ENCODE measurements at places on chromosomes 6 and 20.

DNA sequence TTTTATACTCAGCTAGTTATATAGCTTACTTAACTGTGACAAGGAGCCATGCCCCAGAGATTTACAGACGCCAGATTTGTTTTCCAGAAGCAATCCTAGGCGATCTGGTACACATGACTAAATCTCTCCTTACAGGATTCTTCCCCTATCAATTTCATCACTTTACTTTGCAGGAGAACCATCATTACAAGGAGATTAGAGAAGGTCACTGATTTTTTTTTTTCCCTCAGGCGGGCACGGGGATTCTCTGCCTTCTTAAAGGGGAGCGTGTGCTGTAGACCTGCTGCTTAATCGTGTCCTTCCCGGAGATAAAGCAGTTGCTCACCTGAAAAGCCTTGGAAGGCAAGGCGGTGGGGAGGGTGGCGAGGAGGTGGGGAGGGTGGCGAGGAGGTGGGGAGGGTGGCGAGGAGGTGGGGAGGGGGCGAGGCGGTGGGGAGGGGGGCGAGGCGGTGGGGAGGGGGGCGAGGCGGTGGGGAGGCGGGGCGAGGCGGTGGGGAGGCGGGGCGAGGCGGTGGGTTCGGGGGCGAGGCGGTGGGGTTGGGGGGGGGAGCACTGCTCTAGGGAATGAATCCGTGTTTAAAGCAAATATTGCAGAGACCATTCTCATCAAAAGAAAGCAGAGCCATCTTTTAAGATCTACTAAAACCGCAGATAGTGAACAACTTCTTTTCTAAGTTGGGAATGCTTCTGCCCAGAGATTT lies 14.3 kb upstream of the MRAP2 start:
- no peak for DNase-seq

GRCh38 chr6:55578537-55579363 lies at the start of gene HMGCLL1:
HMGCLL1 (minus strand) TSS chr6:55579192; CDS start chr6:55579055, 137 bp downstream.
- no peak for DNase-seq

DNA sequence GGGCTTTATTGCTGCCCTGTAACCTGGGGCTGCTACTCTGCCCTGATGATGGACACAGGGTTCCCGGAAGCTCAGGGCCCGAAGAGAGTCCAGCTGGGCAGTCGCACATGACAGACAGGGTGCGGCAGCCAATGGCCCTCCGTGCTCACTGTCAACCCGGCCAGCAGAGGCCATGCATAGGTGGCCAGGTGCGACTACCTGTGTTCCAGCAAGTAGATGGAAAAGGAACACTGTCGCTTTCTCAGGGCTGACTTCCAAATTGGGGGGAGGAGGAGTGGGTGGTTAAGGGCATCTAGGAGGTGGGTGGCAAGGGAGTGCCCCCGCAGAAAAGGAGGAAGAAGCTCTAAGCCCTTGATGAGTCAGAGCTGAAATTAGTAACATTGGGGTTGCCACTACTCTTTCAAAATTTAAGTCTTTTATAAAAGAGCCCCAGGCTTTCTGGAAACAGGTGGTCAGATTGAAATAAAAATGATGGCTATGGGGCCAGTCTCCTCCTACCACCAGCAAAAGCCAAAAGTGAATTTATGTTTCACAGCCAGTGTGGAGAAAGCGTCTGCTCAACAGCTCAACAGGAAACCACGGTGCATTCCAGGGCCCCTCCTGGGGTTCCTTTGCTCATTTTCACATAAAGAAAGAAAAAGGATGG lies 2.3 kb upstream of the RAMACL start:
- DNase-seq, result no peak

DNA sequence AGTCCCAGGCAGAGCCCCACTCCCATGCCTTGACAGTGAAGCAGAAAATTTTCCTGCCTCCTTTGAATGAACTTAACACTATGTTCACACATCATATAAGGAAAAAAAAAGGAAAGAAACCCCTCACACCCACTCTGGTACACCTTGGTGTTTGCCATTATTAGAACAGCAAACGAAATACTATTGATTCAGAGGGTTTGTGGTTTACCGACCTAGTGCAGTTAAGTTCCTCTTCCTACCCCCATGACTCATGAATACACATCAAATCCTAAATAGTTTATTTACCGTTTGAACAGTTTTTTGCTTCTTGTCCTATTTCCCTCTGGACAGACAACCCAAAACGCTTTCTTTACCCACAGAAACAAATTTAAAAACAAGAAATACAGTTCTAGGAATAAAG lies 237.7 kb downstream of the FOXA2 start:
- DNase-seq, result no peak

GRCh38 chr6:70051197-70052124 lies 185.1 kb downstream of the COL19A1 start:
- DNase-seq, result no peak

DNA sequence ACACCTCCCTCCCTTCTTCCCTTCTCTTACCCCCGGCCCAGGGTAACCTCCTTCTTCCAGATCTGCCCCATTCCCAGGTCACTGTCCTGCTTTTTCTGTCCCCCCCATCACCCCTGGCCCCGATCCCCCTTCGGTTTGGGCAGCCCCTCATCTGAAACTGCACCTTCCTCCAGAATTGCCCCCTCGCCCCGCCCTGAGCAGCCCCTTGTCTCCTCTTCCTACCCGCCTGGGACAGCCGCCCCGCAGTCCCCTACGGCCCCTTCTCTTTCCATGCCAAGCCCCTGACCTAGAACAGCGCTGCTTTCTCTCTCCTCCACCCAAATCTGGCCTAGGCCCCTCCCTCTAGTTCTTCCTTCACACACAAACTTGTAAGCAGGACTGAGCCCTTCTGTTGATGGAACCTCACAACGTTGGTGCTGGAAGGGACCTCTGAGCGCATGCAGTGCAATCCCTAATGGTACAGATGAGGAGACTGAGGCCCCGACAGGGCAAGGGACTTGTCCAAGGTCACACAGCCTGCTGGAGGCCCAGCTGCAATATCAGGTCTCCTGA lies 630 bp downstream of the PPP2R5D start:
- no peak for DNase-seq
